ENCODE measurements at places on chromosomes 12 and 14.

DNA sequence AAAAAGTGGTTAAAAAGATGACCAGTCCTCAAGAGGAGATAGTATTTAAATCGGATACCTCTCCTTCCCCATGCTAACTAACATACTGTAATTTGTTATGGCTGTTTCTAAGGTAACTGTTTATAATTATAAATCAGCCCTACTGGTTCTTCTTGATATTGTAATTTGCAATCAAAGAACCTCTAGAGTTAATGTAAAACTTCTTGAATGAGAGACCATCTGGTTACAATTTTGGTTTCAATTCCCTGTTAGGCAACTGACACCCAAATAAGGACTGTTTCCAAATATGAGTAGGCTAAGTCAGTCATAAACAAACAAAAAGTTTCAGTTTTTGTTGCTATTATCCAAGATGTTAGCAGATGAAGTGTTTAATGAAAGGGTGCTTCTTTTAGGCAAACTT, 120.2 kb upstream of the DNM1L start:
- DNase-seq, result peak; percentile 56

DNA sequence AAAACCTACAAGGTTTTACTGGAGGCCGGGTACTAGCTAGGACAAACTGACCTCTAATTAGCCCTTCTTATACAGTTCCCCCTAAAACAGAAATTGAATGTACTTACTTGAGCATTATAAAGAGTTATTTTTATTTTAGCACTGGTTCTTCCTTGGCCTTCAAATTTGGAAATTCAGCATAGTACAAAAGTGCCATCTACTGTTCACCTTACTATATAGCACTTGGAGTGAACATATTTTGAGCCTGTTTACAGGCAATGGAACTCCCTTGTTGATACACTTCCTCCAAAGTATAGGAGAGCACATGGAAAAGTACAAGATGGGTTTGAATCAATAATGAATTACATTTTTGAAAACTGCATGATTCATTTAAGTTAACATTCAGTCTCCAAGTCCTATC, 3.9 kb upstream of the POC1B start:
- no peak for DNase-seq

GRCh38 chr12:1562813-1563407, 31.5 kb downstream of the FBXL14 start:
- no peak for DNase-seq

- no peak for DNase-seq
These were observed 8.0 kb downstream of the IL22 start for GRCh38 chr12:68245180-68246021.

GRCh38 chr12:52964556-52965336, 15.8 kb downstream of the KRT18 start:
- no peak for DNase-seq

DNA sequence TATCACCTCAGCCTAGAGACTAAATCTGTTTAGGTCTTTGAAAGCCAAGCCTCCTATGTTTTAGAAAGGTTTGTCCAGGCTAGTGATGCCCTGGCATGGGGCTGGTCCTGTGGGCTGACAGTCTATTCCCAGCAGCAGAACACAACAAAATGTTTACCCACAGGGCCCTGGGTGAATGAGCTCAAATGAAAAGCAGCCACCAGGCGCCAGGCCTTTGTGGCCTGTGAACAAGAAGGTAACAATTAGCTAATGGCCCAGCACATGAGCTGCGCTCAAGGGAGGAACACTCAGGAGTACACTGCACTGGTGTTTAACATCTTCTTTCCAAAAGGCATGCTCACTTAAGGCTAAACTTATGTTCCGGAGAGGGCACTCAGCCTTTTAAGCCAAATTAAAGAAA, 202.2 kb downstream of the MON2 start:
- no peak for DNase-seq

- peak; percentile 70 for DNase-seq
These were observed 2.0 kb upstream of the GALC start for GRCh38 chr14:87994974-87995373.

DNA sequence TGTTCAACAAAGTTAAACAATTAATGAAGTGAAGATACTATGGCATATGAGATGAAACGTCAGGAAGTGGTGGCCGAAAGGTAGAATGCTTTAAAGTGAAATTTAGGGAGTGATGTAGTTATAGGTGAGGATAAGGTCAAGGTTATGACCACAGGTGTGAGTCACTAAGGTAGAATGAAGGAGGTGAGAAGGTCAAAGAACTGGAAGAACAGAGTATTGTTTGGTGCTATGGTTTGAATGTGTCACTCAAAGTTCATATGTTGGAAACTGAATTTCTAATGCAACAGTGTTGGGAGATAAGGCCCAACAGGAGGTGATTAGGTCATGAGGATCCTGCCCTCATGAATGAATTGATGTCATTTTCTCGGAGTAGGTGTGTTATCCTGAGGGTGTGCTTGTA, 293.6 kb downstream of the NELL2 start:
- no peak for DNase-seq

GRCh38 chr14:79580414-79580813, 630.9 kb downstream of the DIO2 start:
- no peak for DNase-seq
